ENCODE measurements at places on chromosomes 5 and 9.

- DNase-seq, result peak; percentile 17
Observed at GRCh38 chr9:121322037-121322736, 47.9 kb downstream of the STOM start.

DNA sequence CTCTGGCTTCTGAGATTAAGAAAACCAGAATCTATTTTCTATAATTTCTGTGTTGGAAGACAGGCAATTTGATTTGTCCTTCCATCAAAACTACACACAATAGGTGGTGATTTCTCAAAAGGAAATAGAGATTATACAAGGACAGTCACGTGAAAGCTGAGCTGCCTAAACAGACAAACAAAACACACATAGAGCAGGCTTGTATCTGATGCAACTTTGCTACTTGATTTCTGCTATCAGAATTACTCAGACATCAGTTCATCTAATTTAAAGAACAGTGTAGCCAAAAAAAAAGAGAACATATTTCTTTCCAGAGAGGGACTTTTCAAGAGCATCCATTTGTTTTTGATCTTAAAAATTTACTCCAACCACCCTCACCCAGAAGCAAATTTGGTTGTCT, 2128.3 kb upstream of the C9orf72 start:
- DNase-seq, result no peak

GRCh38 chr5:147966829-147967228, 60.5 kb upstream of the C5orf46 start:
- DNase-seq, result no peak

GRCh38 chr5:42854795-42855194, 43.1 kb upstream of the SELENOP start:
- no peak for DNase-seq

Data from KG1 (cell line).